ENCODE measurements at places on chromosomes 16 and 17.

DNA sequence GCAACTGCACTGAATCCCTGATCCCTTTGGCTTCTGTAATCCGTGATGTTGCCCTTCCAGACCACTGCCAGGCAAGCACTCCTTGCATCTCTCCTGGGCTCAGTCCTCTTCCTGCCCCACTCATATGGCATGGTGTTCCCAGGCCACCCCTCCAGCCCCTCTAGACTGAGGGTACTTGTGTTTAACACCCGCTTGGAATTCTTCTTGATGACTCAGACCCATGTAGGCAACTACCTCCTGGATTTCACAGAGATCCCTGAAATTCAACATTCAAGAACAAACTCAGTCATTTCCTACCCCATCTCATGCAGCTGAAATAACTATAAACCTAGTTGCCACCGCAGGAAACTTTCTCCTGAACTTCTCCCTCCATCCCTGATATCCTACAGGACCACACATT lies 541.9 kb upstream of the CDH11 start:
- no peak for DNase-seq

GRCh38 chr17:32819035-32819434 lies 57.9 kb downstream of the MYO1D start:
- DNase-seq: no peak

DNA sequence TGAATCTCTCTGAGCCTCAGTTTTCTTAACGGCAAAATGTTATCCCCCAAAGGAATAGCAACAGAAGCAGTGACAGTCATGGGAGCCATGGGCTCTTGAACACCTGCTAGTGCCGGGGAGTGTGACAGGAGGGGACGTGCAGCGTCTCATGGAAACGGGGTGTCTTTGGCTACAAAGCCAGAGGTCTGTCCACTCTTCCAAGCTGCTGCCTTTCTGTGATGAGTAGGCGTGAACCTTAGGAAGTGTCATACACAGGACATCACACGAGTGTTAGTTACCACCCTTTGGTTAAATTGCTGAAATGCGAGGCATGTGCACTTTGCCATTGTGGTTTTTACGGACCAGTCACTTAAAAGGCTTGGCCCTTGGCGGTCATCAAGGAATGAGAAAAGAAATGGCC lies 93.4 kb downstream of the IRF8 start:
- DNase-seq: no peak

DNA sequence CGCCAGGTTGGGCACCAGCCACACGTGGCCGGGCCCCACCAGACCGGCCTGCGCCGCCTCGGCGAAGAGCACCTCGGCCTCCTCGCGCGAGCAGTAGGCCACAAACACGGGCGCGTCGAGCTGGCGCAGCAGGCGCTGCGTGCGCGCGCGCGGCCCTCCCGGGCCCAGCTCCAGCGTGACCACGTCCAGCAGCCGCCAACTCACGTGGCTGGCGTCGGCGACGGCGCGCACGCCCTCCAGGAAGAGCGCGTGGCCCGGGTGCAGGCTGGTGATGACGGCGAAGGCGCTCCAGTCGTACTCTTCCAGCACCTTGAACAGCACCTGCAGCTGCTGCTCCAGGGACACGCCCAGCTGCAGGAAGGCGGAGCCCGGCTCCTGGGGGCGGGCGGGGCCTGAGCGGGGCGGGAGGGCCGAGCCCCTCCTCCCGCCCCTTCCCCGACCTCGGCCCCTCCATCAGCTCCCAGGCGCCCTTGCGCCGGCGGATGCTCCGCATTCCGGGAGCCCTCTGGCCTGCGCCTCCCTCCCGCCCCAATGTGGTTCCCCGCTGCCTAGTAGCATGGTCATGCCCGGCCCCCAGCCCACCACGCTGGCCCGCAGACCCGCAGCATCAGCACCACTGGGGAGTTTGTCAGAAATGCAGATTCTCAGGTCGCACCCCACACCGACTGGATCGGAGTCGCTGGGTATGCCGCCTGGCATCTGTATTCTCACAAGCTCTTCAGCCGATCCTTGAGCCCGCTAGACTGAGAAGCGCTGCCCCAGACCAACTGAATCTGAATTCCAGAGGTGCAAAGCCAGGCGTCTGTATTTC lies 7.2 kb downstream of the GRIN2C start:
- peak; percentile 93 for DNase-seq

DNA sequence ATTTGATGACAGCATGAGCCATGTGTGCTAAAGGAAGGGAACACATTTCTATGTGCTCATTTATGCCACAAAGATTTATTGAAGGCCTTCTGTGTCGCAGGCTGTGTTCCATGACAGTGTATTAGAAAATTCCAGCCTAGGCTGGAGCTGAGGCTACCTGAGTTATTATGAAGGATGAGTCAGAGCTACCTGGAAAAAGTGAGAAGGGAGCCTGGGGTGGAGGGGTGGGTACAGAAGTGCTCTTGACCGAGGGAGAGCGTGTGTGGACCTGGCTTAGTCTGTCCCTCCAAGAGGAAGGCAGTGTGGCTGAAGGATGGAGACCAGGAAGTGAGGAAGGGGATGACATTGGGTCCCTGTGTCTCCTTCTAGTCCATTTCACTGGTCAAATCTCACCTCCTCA lies 98.3 kb downstream of the N4BP1 start:
- no peak for DNase-seq

DNA sequence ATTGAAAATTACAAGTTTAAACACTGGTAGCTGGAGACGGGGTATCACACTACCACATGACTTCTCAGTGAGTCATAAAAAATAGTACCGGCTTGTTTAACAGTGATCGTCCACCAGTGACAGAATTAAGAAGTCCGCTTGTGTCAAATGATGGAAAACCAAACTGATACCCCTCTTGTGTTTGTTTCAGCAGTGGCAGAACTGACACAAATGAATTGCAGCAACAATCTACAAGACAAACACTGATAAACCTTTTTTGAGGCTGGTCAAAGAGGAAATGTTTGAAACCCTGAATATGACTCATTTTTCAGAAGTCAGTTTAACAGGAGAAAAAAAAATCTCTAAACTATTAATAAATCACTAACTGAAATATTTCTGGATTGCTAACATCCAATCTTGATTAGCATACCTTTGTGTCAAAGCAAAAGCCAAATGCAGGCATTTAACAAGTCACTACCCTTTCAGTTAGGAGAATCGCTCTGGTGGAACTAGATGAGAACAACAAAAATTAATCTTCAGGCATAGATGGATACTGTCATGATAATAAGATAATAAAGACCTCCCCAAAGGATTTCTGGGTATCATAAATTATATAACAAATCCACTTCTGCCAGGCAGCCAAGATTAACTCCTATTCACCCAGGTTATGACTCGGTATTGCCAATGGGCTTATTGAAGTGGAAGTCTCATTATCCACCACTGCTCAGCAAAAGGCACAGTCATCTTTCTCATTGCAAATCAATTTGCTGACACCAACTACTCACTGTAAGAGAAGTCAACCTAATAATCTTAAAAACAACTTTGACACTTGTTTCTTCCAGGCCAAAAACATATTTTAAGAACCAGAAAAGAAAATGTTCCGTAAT lies 20.8 kb downstream of the DCUN1D3 start:
- no peak for DNase-seq

DNA sequence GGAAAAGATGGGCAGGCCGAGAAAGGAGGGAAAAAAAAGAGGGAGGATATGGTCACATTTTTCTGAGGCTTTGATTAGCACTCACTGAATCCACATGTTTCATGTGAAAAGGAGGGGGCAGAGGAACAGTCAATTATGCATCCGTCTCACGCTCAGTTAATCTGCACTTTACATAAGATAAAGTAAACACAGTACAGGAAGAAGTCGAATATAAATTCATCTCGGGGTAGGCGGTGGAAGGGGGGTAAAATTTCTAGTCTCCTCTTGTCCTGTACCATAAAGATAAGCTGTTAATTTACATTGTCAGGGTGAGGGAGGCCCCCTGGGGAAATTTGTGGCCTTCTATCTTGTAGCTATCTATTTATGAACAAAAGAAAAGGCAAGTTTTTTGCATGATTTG lies 73.1 kb upstream of the CES5A start:
- DNase-seq: no peak

DNA sequence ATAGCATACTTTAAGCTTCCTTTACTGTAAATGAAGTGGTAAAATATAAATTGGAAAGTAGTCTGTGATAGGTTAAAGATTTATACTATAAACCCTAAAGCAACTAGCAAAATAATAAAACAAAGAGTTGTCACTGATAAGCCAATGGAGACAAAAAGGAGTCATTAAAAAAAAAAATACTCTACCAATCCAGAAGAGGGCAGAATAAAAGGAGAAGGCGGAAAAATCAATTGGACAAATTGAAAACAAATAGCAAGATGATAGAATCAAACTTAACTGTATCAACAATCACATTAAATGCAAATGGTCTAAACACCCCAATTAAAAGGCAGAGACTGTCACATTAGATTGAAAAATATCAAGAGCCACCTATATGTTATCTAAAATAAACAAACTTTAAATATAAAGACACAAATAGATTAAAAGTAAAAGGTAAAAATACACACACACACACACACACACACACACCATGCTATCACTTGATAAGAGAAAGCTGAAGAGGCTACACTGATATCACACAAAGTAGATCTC lies 71.8 kb downstream of the CACNG1 start:
- no peak for DNase-seq

DNA sequence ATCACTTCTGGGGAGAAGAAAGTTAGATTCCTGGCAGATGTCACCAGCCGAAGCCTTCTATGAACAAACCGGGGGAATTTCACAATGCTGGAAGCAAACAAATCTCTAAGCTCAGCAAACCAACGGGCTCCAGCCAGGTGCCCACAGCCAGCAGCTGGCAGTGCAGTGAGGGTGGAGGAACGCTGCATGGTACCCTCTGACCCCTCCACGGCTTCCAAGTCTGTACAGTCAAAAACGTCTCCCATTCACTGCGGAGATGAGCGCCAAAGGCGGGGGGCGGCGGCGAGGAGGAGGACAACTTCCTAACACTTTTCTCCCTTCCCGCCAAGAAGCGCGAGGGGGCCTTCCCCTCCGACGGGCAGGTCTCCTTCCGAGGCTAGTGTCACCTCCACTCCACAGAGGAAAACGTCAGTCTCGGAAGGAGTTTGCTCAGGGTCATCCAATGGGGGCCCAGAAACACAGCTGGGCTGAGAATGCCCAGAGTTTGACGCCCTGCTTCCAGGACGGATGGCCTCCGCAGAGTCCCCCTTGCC lies 924 bp downstream of the ZNF598 start:
- no peak for DNase-seq

- DNase-seq: peak; percentile 48
Observed at GRCh38 chr16:1707193-1707790, 1.3 kb downstream of the MAPK8IP3 start.

All from neural progenitor cell (in vitro differentiated cells).